Ascending aorta (tissue), 2 donors: ENCODE measurements at places on chromosomes 13 and 19.
A peak's percentile ranks its signal among the peaks of the same experiment; 100 is the strongest.

DNA sequence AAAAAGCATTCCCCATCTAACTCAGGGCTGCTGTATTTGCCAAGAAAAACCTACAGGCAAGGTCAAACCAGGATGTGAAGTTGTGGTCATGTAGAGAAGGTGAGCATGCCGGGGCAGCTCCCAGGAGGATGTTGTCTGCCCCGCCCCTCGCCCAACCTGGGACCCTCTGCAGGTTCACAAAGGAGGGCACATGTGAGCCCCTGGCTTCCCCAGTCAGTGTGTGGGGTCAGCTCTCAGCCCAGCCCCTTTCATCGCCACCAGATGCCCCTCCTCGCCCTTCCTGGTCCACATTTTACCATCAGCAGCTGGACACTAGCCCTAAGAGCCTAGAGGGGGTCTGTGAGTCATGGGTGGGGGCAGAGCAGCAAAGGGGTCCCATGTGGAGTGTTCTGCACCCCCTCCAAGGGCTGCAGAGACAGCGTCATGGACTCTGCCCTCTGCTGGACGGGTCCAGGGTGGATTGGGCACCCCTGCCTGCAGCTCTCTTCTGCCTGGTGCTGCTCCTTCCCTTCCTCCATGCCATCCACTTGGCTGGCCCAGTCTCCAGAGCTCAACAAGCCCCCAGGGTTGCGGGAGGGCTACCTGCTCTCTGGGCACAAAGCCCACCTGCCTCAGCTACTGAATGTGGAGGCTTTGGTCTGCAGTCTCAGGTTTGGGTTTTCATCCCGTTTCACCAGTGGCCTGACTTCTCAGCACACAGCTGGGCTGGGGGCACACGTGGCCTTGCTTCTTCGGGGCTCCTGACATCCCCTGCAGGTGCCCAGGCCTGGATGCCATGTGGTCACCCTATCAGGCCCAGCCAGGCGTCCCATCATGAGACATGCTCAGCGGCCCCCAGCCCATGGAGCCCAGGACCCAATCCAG, 3.7 kb downstream of the PLEKHF1 start:
- DNase-seq, result no peak

DNA sequence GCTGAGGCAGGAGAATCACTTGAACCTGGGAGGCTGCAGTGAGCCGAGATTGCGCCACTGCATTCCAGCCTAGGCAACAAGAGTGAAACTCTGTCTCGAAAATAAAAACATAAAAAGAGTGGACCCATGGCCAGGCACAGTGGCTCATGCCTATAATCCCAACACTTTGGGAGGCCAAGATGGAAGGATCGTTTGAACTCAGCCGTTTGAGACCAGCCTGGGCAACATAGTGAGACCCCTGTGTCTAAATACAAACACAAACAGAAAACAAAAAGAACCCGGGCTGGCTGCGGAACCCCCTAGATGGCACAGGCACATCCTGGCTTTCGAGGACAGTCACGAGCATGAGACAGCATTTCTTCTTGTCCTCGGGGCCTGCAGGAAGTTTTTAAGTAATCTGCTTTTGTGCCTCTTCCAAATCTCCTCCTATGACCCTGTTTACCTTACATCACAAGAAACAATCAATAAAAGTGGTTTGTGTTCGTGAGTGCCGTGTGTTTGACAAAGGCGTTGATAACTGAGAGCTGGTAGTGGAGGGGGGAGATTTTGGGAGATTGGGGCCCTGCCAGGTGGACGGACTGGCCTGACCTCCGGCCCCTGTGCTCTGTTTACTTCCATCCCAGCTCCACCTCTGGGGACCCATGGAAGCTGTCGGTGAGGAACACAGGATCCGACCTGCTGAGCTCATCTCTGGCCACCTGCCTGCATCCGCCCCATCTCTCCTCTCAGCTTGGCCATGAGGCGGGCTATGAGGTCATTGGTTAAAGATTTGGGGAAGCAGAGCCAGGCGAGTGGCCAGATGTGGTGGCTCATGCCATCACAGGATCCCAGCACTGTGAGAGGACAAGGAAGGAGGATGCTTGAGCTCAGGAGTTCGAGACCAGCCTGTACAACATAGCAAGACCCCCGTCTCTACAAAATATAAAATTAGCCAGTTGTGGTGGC, 5.9 kb upstream of the GDF15 start:
- peak; percentile 95 for DNase-seq

GRCh38 chr13:67075239-67075638, 154.9 kb downstream of the PCDH9 start:
- DNase-seq, result no peak

DNA sequence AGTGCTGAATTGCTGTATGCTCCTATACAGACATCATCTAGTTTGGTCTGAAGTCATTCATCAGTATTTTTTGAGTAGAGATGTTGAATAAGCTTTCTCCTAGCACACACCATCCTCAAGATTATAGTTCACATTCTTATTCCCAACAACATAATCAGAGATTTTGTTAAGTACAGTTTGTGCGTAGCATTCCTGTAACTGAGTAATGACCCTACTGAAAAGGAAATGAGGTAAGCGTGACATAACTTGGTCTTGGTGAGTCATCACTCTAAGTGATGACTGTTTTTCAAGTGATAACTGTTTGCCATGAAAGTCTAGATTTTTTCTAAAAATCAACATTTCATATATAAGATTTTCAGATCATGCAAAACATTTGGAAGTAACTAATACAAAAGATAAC, 18.5 kb upstream of the FAM216B start:
- DNase-seq, result no peak

- DNase-seq, result no peak
Observed at GRCh38 chr13:104530741-104531140, 1464.5 kb upstream of the SLC10A2 start.

DNA sequence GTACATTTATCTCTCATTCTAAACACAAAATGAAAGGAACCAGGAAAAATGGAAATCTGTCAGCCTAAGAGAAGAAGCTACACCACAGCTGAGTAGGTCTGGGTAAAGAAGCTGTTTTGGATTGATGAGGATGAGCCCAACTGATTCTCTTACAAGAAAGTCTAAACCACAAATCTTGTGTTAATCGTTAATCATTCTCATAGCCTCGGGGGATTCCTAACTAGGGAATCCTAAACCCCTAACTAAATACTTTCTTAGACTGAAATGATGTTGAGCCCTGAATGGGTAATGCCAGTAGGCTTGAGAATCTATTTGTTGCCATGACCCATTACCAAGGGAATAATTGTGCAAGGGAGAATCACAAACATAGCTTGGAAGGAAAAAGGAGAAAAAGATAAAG, 327.5 kb upstream of the SPRY2 start:
- no peak for DNase-seq

DNA sequence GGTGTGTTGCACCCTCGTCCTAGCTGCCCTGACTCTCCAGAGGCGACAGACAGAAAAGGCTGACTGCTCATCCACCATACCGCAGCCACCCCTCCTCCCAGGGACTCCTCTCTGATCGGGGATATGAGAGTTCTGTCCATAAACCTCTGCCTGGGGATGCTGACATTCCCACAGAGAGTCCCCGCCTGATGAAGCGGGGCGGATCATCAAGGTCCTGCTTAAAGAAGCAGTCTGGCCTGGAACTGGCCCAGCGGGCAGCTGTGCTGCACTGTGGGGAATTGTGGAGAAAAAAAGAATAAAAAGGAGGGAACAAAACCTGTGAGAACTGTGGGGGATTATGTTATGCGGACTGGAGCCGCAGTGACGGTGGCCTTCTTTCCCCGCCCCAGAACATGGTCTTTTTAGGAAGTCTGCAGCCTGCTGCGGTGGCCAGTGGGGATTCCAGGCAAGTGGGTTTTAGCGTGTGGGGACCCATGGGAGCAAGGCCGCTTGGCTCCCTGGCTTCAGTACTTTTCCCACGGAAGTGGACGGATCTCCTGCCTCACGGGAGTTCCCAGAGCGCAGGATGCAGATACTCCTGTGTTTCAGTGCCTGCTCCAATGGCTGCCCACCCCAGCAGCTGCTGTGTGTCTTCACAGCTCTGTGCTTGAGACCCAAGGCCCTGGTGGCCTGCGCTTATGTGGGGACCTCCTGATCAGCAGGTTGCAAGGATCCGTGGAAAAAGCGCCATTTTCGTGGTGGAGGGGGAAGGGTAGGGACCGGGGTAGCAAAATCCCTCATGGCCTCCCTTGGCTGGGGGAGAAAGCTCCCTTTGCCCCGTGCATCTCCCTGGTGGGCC, 1456.2 kb upstream of the SLC10A2 start:
- DNase-seq, result no peak

DNA sequence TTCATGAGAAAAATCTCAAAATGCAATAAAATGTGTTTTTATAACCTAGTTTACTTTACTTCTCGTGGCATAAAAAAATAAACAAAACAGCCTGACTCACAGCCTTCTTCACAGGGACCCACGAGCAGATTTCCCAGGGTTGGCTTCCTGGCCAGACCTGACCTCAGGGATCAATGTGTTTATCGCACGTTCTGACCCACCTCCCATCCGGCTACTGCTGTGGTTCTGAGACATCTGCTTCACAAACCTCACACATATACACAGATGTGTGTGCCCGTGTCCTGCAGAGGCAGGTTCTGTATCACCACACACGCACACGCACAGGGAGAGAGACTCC, 118.3 kb downstream of the COL4A2 start:
- no peak for DNase-seq

- DNase-seq, result no peak
Observed at GRCh38 chr13:89269737-89270136, 1598.6 kb downstream of the SLITRK5 start.

DNA sequence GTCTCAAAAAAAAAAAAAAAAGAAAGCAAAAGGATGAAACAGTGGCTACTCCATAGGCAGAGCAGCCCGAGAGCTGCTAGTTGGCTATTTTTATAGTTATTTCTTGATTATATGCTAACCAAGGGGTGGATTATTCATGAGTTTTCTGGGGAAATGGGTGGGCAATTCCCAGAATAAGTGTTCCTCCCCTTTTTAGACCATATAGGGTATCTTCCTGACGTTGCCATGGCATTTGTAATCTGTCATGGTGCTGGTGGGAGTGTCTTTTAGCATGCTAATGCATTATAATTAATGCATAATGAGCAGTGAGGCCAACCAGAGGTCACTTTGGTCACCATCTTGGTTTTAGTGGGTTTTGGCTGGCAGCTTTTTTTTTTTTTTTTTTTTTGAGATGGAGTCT, 25.4 kb upstream of the OR10H1 start:
- DNase-seq, result no peak

DNA sequence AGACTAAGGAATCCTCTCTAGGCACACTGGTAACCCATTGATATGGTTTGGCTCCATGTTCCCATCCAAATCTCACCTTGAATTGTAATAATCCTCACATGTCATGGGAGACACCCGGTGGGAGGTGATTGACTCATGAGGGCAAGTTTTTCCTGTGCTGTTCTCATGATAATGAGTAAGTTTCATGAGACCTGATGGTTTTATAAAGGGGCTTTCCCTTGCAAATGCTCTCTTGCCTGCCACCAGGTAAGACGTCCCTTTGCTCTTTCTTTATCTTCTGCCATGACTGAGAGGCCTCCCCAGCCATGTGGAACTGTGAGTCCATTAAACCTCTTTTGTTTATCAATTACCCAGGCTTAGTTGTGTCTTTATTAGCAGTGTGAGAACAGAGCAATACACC, 81.4 kb upstream of the GPC6 start:
- DNase-seq, result no peak

DNA sequence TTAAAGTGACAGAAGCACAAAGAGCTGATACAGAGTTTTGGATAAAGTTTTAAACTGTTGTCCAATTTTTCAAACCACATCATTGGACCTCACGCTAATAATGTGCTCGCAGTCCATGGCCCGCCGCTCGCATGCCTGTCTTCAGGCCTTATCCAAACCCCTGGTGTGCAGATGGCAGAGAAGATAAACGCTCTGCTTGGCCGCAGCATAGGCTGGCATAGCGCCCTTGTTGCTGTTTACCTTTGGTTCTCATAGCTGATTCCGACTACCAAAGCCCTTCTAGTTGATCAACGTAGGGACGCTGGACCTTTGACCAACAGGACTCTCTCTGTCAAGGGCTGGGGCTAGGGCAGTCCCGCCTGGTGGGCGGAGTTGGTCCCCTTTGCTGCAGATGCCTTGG, 23.5 kb upstream of the QTRT1 start:
- no peak for DNase-seq

DNA sequence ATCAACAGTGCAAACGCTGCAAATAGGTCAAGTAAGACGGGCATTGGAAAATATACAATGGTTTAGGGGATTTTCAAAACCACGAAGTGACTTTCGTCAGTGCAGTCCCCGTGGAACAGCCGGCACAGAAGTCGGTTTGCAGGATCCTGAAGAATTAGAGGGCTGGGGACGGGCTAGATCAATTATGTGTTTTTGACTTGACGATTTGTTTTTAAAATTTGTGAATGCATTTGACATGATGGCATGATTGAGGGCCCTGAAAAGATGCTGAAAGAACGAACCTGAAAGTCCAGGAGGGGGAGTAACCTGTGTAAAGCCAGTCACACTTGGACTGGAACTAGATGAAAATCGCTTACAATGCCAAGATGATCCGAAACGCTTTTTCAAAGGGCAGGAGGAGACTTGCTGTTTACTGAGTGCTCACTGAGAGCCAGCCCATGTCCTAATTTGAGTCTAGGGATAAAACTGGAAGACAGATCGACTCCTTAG, 8.9 kb upstream of the DGKH start:
- DNase-seq, result no peak

GRCh38 chr13:41765813-41766212, 195.1 kb downstream of the VWA8 start:
- DNase-seq, result no peak

DNA sequence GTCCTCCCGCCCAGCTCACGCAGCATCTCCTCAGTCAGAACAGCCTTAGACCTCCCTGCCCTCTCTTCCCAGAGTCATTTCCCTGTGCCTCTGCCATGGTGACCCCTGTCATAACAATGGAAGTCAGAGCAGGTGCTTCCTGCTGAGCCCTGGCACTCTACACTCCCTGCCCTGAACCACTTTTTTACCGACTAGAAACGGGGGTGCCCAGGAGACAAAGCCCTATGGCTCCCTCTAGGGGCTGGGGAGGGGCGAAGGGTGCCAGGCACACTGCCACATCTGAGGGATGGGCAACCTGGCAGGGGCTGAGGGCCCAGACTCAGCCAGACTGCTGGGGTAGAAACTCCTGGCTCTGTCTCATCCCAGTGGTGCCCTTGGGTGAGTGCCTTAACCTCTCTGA, 16.4 kb downstream of the ZNF574 start:
- DNase-seq, result no peak

- no peak for DNase-seq
Observed at GRCh38 chr19:34181111-34181864, 9.0 kb downstream of the LSM14A start.

GRCh38 chr19:44723952-44724319, 24.6 kb upstream of the BCL3 start:
- DNase-seq, result no peak

GRCh38 chr19:19749117-19749907, 16.4 kb upstream of the ZNF14 start:
- DNase-seq, result peak; percentile 53

- DNase-seq, result no peak
Observed at GRCh38 chr13:22162889-22163288, 492.0 kb downstream of the FGF9 start.

- no peak for DNase-seq
Observed at GRCh38 chr13:112170823-112171569, 104.0 kb downstream of the SOX1 start.

DNA sequence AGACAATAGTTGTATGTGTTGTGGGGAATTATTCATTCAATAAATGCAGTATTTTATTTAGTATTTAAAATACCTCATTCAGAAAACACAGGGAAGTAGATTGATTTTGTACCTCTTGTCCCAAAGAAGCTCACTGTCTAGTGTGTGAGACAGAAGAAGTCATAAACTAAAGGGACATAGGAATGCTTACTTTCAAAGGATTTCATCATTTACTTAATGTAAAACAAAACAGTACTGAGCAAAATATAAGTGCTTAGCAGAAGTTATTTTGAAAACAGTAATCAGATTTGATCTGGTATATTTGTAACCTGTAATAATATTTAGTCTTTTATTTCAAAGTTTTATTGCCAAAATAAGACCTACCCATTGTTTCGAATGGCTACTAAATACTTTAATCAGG, 117.9 kb downstream of the TDRD3 start:
- DNase-seq, result no peak
